Glutamatergic neuron (in vitro differentiated cells): ENCODE measurements at places on chromosomes 2 and 18. TPM values are rescaled to one million over a fixed set of nuclear protein-coding genes. Genes with fewer than 3 reads are reported as not detected.

SAG gene
- total RNA-seq = not detected

FZD7 gene
- total RNA-seq = 19.0 TPM

POTEC gene
- not detected for total RNA-seq

GPBAR1 gene
- total RNA-seq = 1.6 TPM

IKZF2 gene
- total RNA-seq = 1.8 TPM

FTCDNL1 gene
- total RNA-seq = 0.74 TPM

KCNS3 gene
- 5.5 TPM for total RNA-seq
